ENCODE measurements at places on chromosomes 3 and 15. TPM values are rescaled to one million over a fixed set of nuclear protein-coding genes. Genes with fewer than 3 reads are reported as not detected.
A peak's percentile ranks its signal among the peaks of the same experiment; 100 is the strongest.

The MAGEL2 gene
- not detected for total RNA-seq

- DNase-seq = peak; percentile 76
Observed at GRCh38 chr3:189995129-189995528, 125.6 kb downstream of the P3H2 start.

- DNase-seq = peak; percentile 87
Observed at GRCh38 chr3:10023587-10024310, 2.5 kb upstream of the FANCD2 start.

The WNT5A gene
- total RNA-seq = 193 TPM

The DNAH12 gene
- 1.6 TPM for total RNA-seq

DNA sequence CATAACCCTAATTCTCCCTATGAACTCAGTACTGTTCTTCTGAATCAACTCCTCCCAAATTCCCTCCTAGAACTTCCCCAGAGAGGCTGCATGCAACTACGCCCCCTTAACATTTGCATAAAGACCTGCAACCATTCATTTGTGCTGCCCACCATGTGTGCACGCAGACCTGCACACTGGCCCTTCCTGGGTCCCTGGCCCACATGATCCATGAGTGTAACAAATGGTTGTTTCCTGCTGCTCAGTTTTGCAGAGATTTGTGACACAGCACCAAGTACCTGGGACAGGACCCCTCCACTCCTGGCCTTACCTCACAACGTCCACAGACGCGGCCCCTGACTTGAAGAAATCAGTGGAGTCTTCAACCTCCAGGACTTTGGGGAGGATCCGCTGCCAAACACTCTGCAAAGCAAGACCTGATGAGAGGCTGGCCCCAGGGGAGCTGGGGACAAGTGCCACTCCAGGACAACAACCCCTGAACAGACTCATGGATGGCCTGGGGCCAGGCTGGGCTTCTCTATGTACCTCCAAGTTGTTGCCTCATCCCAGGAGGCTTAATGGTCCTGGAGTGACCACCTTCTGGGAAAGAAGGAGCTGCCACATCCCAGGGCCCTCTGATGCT, 33.8 kb downstream of the ALDH1L1 start:
- no peak for DNase-seq

- no peak for DNase-seq
Observed at GRCh38 chr15:98221144-98221543, 260.6 kb downstream of the ARRDC4 start.

GRCh38 chr3:146142757-146143156, 18.2 kb downstream of the PLOD2 start:
- DNase-seq = peak; percentile 63

The GPR149 gene
- not detected for total RNA-seq

The STRIT1 gene
- not detected for total RNA-seq

- peak; percentile 26 for DNase-seq
Observed at GRCh38 chr15:99202176-99202552, 47.2 kb downstream of the TTC23 start.

The GCSAM gene
- not detected for total RNA-seq

GRCh38 chr3:18295171-18295920, 129.8 kb downstream of the SATB1 start:
- DNase-seq = peak; percentile 77

DNA sequence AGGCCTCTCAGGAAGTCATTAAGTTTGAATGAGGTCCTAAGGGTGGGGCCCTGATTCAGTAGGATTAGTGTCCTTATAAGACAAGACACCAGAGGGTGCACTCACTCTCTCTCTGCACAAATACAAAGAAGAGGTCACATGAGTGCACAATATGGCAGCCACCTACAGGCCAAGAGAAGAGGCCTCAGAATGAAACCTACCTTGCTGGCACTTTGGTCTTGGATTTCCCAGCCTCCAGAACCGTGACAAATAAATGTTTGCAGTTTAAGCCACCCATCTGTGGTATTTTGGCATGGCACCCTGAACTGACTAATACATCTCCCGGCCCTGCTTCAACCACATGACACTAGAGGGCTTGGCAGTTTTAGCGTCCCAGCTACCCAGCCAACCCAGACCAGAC, 73.9 kb upstream of the CHRNB4 start:
- DNase-seq = peak; percentile 65

GRCh38 chr15:101406526-101407195, 82.8 kb downstream of the PCSK6 start:
- DNase-seq = no peak

- no peak for DNase-seq
Observed at GRCh38 chr3:100189444-100189964, 71.3 kb upstream of the TBC1D23 start.

DNA sequence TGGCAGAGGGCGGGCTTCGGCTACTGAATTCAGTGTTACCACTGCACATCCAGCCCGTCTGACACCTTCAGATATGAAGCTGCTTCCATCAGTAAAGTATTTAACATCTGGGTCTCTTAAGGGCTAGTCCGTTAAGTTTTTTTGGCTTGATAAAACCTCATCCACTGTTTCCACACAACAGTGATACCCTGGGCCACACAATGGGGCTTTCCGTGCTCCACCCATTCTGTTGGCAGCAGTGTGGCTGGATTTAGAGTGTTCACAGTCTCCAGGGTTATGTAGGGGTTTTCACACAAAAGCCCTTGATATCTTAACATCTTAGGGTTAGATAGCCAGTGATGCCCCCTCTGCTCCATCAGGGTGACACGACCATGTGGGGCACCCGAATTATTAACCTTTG, 165.0 kb downstream of the STXBP5L start:
- no peak for DNase-seq

DNA sequence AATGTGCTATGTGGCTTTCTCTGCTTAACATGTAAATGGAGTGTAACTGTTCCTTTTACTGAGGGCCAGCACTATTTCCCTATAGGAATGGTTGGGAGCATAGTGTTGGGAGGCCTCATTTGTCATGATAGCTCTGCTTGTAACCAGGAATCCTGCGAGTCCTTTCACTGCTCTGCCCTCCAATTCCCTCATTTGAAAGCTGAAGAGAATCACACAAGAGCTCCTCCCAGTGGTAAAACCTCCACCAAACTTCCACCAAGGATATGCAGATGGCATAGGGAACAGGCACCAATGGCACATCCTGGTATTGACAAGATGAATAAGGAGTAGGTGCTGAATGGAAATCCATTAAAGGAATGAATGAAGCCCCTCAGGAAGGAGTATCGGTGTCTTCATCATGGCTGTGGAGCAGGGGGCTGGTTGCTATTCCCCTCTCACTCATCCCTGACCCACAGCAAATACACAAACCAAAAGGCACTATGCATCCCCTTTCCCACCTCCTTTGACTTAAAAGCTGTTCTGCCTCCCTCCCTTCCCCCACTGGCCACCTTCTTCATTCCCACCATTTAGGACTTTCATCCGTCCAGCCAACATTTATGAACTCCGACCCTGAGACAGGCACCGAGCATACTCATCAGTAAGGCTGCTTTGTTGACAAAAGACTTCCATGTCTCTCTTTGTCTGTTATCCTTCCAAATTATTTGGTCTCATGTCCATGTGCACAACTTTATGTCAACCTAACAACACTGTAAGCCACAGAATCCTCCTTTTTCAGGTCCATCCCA, 560.8 kb downstream of the FOXP1 start:
- DNase-seq = peak; percentile 49

DNA sequence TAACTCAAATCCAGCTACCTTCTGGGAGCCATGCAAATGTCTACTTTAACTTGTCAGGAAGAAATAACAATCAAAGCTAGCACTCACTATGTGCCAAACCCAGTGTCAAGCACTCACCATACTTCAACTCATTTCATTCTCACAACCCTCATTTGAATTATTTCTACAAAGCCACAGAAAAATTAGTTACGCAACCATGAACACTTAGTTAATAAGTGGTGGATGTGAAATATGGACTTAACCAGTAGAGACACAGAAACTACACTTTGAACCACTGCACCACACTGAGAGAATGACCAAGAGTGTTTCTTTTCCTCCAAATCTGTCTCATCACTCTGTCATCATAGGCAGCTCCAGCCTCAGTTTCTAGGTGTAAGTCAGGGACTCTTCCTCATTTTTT, 91.0 kb upstream of the MBNL1 start:
- no peak for DNase-seq

- DNase-seq = peak; percentile 14
Observed at GRCh38 chr3:56219894-56220805, 248.1 kb downstream of the ERC2 start.

The LNP1 gene
- total RNA-seq = 10.0 TPM

The SLC28A1 gene
- total RNA-seq = not detected

- no peak for DNase-seq
Observed at GRCh38 chr3:81776643-81777042, 15.2 kb upstream of the GBE1 start.

- no peak for DNase-seq
Observed at GRCh38 chr3:21273259-21274025, 477.6 kb downstream of the ZNF385D start.

The ZMYND10 gene
- 5.2 TPM for total RNA-seq

- no peak for DNase-seq
Observed at GRCh38 chr3:119613872-119614271, 16.2 kb downstream of the PLA1A start.

DNA sequence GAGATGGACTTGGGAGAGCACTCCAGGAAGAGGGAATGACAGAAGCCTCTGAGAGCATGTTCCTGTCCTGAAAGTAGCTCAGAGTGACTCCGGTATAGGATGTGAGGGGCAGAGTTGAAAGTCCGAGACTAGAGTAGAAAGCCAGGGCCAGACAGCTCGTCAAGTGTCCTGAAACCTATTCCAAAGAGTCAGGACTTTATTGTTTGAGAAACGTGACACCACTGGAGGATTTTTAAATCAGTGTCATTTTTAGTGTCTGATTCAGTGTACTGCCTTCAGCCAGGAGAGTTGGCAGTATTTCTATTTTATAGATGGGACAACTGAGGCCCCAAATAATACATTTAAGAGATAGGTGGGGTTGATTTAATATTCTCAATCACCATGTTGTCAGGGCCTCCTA, 1.6 kb upstream of the RBMS3 start:
- DNase-seq = no peak

GRCh38 chr3:168620854-168621253, 525.1 kb upstream of the GOLIM4 start:
- no peak for DNase-seq

GRCh38 chr3:71064956-71065763, 518.4 kb downstream of the FOXP1 start:
- DNase-seq = peak; percentile 44

DNA sequence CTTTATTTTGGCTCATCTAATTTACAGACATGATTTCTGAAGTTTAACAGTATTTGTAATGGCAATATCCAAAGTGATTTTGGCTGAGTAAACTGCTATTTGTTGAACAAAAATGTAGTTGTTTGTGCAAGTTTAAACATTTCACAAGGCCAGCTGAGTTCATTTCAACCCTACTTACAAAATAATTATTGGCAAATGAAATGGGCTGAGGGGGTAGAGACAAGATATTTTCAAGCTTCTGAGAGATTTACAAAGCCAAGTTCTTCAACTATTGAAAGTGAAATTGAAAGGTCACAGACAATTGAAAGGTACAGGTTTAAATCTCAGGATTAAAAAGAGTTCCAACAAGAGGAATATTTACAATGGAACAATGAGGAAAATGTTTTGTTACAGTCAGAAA, 77.1 kb downstream of the DUT start:
- no peak for DNase-seq

GRCh38 chr3:194089357-194090177, 46.4 kb upstream of the HES1 start:
- peak; percentile 99 for DNase-seq

The CYP1A1 gene
- total RNA-seq = 1.4 TPM

The CLDN18 gene
- total RNA-seq = not detected

The C3orf70 gene
- 8.2 TPM for total RNA-seq

DNA sequence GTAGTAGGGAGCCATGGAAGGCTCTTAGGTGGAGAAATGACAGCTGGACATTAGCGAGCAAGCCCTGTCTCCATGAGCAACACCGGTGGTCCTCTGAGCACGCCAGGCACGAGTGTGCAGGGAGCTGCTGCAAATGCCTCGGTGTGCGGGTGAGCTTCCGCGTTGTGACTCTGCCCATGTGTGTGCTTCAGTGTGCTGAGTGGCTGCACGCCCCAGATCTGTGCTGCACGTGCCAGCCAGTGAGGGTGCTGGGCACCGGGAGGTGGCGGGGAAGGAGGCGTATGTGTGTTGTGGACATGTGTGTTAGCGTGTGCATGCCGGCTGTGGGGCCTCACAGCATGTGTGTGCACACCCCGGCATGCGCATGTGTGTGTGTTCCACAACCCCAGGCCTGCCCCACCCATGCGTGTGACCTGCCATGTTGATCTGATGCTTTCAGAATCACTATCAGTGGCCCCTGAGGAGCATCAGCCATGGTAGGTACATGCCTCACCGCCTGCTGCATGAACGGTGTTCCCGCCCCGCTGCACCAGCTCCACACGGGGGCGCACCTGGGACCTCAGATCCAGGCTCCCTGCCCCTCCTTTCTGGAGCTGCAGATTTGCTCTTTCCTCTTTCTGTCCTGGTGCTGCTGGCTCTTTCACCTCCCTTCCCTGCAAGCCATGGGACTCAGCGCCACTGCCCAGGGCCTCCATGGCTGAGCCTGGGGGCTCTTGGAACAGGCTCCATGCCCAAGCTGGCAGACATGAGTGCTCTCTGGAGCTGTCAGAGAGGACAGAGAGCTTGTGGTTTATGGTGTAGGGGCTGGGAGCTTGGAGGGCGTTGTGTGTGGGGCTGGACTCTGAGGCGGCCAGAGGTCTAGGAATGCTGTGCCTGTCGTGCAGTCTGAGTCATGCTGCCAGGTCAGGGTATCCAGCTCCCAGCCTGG, 169.4 kb downstream of the TBC1D2B start:
- DNase-seq = peak; percentile 70

The HCN4 gene
- total RNA-seq = not detected

DNA sequence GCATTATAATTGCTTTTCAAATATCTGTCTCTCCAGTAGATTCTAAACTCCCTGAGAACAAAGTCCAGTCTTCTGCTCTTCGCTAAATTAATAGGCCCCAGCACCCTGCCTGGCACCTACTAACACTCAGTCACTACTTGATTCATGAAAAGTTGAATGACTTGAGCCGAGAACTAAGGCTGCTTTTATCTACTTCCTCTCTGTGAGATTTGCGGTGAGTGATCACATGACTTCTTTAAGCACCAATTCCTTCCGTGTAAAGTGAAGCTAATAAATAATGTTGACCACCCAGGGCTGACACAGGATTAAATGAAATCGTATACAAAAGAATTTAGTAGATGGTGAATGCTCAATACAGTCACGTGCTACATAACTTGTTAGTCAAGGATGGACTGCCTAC, 44.6 kb upstream of the PGPEP1L start:
- no peak for DNase-seq

DNA sequence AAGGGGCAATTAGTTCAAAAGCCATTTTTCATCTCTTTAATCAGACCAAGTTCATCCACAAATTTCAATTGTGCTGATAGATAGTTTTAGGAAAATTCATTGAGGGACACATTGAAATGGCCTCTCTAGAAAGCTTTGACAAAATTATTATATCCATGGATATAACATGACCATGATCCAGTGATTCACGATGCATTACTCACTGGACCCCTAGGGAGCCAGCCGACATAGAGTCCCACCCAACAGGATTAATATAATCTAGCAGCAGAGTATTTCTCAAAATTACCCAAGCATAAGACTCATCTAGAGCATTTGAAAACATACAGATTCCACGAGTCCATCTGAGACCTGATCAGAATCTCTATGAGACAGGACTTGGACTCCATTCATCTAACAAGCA, 100.3 kb downstream of the FRMD5 start:
- DNase-seq = no peak

The GPR156 gene
- total RNA-seq = 0.24 TPM

The SH2D7 gene
- total RNA-seq = not detected
